ENCODE measurements at places on chromosomes 7 and 10. TPM values are rescaled to one million over a fixed set of nuclear protein-coding genes. Genes with fewer than 3 reads are reported as not detected.
A peak's percentile ranks its signal among the peaks of the same experiment; 100 is the strongest.

Gene PRKG1
- total RNA-seq, result 34.7 TPM

- DNase-seq, result no peak
Observed at GRCh38 chr7:115359119-115359518, 437.2 kb downstream of the MDFIC start.

GRCh38 chr7:98877692-98878364 lies 504 bp upstream of the TRRAP start:
- DNase-seq, result no peak

DNA sequence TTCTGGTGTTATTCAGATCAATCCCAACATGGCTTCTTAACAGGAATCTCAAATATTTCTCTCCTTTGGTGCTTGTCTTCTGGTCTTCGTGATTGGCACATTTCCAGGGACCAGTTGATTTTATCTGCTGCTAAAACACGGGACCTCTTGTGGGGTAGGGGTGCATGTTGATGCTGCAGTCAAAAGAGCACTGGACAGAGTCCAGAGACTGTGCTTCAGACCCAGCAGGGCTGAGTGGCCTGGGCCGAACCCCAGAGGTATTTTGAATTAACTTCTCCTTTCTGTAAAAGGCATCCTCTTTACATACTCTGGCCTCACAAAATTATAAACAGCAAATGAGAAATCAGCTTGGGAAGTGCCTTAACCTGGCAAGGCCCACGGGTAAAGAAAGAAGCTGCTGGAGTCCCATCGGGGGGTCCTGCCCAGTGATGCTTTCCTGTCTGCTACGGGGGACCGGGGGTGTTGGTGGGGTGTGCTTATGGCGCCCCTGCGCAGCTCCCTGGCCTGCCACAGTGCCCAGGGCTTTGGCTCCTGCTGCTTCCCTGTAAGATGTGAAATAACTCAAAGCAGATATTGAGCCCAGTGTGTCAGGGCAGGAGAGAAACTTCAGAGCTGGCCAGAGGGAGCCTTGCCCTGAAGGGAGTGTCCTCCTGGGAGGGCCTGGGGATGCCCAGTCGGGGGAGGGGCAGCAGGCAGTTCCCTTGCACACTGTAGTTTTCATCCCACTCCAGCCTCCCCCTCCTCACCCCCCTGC lies 230.5 kb downstream of the TCF7L2 start:
- no peak for DNase-seq

GRCh38 chr7:151251689-151252560 lies 3.4 kb upstream of the SMARCD3 start:
- DNase-seq, result peak; percentile 79

DNA sequence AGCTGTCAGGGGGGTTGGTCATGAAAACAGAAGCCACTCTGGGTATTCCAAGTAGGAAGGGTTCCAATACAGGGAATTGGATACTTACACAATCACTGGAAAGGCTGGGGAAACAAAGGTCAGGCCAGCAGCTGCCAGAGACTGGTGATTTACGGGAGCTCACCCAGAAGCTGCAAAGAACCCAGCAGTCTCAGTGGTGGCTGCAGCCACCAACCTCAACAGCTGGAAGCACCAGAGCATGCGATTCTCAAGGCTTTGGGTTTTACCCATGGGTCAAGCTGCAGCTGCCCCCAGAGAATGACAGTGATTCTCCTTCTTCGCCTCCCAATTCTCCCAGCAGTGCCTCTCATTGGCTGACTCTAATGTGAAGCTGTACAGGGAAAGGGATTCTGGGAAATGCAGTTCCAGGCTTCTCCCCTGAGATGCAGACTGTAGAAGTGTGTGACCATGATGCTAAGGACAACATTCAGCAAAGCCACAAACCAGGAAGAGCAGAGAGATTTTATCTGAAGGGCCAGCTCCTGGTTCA lies 107.2 kb upstream of the TCF7L2 start:
- no peak for DNase-seq

DNA sequence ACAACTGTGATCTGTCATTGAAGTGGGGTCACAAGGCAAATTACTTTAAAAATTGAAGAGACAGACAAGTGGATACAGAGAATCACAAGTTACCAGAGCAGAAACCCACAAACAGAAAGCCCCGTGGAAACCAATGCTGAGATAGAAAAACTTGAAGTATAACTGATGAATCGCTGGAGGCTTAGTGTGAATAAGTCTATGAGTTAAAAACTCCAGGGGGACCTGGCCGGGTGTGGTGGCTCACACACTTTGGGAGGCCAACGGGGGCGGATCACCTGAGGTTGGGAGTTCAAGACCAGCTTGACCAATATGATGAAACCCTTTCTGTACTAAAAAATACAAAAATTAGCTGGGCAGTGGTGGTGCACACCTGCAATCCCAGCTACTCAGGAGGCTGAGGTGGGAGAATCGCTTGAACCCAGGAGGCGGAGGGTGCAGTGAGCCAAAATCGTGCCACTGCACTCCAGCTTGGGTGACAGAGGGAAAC lies 69.7 kb upstream of the ZNRF2 start:
- no peak for DNase-seq

Gene PIP
- not detected for total RNA-seq

DNA sequence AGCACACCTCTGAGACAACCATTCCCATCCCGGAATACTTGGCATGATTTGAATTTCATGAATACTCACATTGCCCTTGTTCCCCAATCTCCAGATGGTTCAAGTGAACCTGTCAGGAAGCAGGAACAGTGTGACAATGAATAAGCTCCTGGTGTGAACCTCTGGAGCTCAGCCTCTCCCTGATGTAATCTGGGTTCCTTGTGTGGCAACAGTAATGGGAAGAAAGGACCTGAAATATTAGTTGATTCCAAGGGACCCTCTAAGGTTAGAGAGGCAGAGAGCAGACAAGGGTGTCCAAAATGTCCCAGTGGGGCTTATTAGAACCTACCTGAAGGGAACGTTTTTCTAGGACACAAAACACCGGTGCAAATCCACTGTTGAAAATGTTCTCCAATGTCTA lies 8.5 kb downstream of the OR2A7 start:
- DNase-seq, result peak; percentile 1

GRCh38 chr7:92754919-92755581 lies 81.3 kb downstream of the CDK6 start:
- no peak for DNase-seq

DNA sequence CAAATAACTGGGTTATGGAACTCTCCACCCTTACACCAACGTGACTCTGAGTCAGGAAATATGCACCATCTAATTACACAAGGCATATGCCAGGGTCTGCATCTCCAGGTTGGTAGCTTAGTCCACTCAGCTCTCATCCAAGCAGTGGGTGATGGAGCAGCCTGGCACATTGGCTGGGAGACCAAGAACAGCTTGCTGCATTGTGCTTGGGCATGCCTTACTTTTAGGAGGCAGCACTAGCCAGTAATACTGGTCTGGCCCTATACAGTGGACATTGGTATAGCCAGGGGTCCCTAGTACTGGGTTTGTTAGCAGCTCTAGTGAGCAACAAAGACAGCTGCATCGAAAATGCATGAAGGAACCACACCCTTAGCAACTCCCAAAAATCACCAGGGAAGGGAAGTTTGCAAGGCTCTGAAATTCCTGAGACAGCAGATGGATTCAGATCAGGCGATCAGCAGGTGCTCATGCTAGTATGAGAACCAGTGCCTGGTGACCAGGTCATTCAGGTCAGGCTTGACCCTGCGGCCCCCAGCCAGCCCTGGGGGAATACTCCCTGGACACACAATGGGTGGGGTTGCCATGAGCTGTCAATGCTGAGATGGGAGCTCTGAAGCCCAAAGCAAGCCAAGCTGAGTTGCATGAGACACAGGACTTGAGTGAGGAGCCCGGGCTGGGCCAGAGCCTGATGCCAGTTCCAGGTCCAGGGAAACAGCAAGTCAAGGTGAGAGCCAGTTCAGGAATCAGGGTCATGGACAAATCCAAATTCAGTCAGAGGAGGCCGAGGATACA lies 217.9 kb upstream of the ZMIZ1 start:
- no peak for DNase-seq
